ENCODE measurements at places on chromosomes 5 and 9.

- DNase-seq = no peak
Measured at GRCh38 chr9:136001231-136001630, 40.1 kb upstream of the UBAC1 start.

DNA sequence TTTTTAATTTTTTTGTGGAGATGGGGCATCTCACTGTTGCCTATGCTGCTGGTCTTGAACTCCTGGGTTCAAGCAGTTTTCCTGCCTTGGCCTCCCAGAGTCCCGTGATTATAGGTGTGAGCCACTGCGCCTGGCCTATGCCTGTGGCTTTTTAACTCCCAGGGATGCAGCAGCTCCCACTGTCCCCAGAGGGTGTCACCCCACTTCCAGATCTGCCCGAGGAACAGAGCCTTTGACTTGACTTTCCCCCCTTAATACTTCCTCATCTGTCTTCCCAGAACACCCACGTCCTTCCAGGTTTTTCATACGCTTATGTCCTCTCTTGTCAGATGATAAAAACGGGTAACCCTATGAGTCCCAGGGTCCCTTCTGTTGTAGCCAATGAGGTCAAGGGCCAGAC is 7.6 kb upstream of the PRRC2B start:
- no peak for DNase-seq

DNA sequence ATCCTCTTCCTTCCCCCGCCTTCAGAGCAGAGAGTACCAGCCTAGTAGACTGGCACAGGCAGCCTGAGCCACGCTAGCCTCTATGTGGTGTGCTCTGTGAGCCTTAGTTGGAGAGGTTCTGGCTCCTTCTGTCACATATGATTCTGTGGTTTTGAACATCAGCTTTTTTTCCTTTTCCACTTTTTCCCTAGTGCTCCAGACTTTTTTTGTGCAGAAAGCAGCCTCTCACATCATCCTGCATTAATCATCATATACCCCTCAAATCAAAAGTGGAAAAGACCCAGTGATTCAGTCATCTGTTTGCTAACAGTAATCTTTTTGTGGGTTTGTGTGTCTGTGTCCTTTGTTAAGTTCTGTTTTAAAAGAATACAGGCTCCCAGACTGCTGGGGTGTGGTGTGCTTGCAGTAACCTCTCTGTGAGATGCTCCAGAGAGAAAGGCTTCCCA is 663.9 kb upstream of the RGMB start:
- DNase-seq = no peak

DNA sequence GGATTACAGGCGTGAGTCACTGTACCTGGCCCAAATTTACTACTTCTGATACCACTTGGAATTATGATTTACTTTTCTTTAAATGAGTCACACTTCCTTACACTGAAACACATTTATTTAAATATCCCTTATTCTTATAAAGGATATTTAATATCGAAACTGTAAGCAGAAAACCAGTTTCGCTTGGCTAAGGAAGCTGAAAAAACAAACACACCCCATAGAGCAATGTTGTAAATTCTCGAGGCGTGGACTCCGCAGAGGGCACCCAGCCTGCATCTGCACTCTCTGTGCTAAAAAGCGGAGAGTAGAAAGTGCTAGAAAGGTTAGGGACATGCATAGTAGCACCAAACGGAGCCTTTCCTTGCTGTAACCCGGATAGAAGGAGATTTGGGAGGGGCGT is 86.5 kb downstream of the HMCN2 start:
- DNase-seq = no peak

DNA sequence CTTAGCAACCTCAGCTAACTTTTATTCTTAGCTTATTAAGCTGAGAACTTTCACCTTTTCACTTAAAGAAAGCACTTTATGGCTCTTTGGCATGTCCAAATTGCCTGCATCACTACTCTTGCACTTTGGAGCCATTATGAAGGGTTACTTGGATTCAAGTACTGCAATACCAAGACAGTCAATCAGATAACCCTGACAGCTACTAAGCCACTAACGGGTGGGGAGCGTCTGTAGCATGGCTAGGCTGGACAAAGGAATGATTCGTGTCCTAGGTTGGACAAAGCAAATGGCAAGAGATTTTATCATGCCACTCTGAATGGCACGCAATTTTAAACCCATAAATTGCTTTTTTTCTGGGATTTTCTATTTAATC is 39.6 kb downstream of the TRPM6 start:
- DNase-seq = no peak

DNA sequence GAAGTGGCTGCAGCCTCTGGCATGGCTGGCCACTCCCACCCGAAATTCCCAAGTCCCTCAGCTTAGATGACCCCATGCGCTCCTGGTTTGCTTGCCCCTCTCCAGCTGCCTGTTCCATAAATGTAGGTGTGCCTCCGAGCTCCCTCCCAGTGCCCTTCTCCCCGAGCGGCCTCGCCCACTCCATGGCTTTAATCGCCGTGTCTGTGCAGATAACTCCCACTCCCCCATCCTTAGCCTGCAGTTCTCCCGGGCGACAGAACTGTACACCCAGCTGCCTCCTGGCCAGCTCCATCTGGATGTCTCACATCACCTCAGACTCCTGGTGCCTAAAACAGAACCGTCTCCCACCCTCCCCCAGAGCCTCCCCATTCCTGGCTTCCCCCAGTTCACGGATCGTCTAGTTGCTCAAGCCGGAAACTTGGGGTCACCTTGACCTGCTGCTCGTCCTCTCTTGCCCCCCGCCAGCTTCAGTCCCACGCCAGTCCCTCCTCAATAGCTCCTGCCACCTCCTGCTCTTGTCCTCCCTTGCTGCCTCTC is 24.1 kb downstream of the HK3 start:
- no peak for DNase-seq

DNA sequence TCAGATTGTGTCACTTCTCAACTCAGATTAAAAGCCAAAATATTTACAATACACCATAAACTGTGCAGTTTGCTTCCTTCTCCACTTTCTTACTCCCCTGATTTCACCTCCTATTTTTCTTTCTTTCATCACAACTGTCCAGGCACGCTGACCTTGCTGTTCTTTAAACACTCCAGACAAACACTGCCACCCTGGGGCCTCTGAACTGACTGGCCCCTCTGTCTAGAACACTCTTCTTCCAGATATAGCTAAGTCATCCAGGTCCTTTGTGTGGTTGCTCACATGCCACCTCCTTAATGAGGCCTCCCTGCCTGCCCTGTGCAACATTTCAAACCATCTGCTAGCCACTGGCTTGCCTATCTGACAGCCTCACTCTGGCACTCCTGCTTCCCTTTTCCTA is 46.6 kb downstream of the ATG10 start:
- DNase-seq = no peak

DNA sequence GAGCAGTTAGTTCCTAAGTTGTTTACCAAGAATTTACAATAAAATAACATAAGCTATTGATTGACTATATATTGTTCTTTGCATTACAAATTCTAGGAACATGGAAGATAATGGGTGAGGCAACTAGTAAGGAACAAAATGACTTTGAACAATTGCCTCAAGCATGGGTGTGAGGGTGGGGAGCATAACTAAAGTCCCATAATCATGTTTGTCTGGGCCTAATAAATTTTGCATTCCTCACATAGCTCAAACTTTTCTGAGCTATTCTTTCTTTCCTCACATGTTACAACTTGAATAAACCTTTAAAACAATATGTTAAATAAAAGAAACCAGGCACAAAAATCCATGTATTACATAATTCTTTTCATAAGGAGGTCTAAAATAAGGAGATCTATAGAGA is 1066.1 kb downstream of the NR2F1-AS1 start:
- DNase-seq = no peak

GRCh38 chr9:136520053-136520540 is 25.8 kb downstream of the NOTCH1 start:
- DNase-seq = no peak

DNA sequence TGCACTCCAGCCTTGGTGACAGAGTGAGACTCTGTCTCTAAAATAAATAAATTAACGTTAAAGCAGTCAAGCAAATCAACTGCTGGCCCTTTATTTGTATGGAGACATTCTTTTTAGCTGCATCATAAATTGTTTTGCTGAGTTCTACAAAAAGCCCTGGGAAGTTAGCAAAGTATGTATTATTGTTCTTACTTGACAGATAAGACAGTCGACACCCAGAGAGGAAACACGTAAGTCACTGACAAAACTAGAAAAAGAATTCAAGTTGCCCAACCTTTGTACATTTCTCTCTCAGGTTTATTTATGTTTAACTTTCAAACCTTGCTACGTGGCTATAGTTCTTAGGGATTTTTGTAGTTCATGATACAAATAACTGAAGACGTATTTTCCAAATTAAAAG is 40.4 kb upstream of the MACIR start:
- DNase-seq = no peak

- no peak for DNase-seq
Measured at GRCh38 chr9:127829205-127829906, 25.1 kb downstream of the ENG start.

- no peak for DNase-seq
Measured at GRCh38 chr5:84682531-84682930, 297.9 kb upstream of the EDIL3 start.

DNA sequence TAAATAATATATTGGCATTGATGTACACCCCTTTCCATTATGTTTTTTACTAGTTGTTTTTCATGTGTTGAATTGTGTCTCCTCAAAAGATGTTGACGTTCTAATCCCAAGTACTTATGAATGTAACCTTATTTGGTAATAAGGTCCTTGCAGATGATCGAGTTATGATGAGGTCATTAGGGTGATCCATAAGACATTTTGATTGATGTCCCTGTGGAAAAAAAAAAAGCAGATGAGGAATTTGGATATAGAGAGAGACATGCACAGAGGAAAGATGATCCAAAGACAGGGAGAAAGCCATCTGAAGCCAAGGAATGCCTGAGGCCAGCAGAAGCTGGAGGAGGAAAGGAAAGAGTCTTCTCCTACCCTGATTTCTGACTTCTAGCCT is 632.7 kb downstream of the TLR4 start:
- DNase-seq = no peak
